Neural crest cell (in vitro differentiated cells): ENCODE measurements at places on chromosomes 5 and 9. TPM values are rescaled to one million over a fixed set of nuclear protein-coding genes. Genes with fewer than 3 reads are reported as not detected.
A peak's percentile ranks its signal among the peaks of the same experiment; 100 is the strongest.

- no peak for DNase-seq
These were observed 278.0 kb downstream of the CETN3 start for GRCh38 chr5:90131383-90132133.

DNA sequence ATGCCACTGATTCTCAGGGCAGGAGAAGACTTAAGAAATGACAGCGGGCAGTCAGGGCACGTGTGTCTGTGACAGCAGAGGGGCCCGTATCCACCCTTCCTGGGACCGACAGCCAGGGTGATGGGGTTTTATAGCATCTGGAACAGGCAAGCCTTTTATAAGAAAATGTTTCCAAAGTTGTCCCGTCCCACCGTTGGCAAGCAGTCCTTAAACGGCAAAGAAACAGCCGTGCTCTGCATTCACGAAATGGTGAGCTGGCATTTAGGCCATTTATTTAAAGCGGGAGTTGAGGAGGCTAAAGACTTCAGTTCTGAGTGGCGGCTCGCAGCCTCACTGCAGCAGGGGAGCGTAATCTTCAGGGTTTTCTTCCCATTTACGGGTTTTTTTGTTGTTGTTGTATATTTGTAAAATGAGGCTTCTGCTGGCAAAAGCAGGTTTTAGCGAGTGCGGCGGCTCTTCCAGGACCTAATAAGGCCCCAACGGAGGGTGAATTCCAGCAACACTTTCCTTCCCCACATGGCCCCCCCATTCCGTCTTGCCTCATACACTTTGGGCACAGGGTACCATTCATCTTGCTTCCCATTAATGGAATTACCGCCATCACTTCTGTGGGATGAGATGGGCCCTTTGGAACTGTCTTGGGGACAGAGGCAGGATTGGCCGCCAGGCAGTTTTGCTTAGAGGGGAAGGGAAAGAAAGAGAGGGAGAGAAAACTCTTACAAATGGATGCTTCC, 15.8 kb downstream of the NEK6 start:
- DNase-seq, result no peak

DNA sequence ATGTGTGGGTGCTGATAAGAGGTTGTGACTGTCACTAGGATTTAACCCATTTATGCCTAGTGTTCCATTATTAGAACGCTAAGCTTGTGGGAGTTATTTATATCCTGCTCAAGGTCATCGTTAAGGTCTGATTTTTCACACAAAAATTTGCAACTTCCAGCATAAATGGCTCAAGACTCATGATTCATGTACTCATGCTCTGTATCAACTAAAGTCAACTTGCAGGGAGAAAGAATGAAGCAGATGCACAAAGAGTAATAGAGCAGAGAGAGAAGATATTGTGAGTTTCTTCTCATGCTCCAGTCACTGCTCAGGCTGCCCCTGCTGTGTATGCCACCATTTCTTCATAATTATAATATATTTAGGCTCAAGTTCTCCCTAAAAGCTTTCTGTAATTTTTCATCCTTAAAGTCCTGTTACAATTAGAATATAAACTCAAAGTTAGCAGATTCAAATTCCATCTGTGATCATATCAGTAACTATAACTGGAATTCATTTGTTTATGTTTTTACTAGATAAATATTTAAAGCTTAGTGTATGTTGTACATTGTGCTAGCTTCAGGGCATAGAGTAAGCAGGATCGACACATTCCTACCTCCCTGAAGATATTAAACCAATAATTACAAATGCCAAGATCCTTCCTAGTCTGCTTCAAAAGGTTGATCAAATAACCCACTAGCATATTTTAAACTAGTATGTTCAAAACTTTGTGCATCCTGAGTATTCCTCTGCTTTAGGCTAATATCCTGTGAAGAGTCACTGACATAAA, 136.7 kb downstream of the NUDT12 start:
- DNase-seq, result no peak

GRCh38 chr5:128466554-128466953, 71.5 kb downstream of the FBN2 start:
- no peak for DNase-seq

DNA sequence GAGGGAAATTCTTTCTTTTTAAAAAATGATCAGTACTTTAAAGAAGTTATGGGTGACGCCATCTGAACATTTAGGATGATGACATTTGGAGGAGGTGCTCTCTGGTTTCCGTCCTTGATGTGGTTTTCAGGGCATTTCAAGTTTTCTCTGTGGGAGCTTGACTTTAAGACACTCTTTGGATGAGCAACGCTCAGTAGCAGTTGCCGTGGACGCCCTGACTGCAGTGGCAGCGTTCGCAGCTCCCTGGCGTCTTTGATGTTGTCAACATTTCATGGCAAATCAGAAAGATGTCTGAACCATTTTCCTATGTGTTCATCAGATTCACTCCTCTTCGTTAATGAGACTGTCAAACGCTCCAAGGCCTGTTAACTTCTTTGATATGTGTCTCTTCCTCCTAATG, 86.1 kb downstream of the ZNF354C start:
- no peak for DNase-seq

- DNase-seq, result no peak
These were observed 92.1 kb upstream of the FSD1L start for GRCh38 chr9:105355781-105356180.

GRCh38 chr9:136664000-136664915, 1.5 kb downstream of the EGFL7 start:
- no peak for DNase-seq

GRCh38 chr5:143618141-143618540, 193.8 kb upstream of the HMHB1 start:
- no peak for DNase-seq

- DNase-seq, result peak; percentile 78
These were observed 64.2 kb downstream of the KLF4 start for GRCh38 chr9:107425101-107426025.

DNA sequence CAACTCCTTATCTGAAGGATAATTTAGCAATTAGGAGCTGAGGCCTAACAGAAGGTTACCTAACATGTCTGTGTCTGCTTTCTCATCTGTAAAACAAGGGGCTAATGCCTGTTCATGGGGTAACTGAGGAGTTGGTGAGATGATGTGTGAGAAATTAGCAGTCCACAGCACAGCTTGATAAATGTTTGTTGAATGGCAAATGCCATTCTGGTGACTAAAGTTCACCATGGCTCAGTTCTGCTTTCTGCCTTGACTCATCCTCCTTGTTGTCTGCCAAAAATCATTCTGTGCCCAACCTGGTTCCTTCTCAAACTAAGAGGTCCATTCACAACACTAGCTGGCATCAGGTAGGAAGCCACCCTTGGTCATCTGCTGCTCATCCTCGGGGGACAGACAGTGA, 552.0 kb upstream of the KLF4 start:
- no peak for DNase-seq

- no peak for DNase-seq
These were observed 7.1 kb downstream of the TLE4 start for GRCh38 chr9:79578891-79579290.

- DNase-seq, result no peak
These were observed 14.6 kb upstream of the INPP5E start for GRCh38 chr9:136454026-136454796.

- no peak for DNase-seq
These were observed 12.1 kb downstream of the SEMA5A start for GRCh38 chr5:9533562-9534364.

- DNase-seq, result no peak
These were observed 3.5 kb upstream of the HRH2 start for GRCh38 chr5:175654339-175654738.

DNA sequence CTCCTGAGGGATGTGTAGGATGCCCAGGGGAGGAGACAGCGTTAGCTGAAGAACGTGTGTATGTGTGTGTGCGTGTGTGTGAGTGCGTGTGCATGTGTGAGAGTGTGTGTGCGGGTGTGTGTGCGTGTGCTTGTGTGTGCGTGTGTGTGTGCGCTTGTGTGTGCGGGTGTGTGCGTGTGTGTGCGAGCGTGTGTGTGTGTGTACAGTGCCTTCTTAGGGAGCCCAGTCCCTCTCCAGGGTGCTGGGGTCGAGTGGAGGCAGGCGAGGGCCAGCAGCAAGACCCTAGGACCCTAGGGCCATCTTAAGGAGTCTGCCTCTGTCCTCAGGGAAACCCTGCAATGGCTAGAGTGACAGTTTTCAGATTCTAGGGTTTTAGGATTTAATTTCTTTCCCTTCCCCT, 26.0 kb upstream of the STXBP1 start:
- no peak for DNase-seq

GRCh38 chr5:91503321-91503720, 120.2 kb upstream of the ARRDC3 start:
- no peak for DNase-seq

GRCh38 chr9:73183428-73183827, 31.8 kb downstream of the ANXA1 start:
- no peak for DNase-seq

DNA sequence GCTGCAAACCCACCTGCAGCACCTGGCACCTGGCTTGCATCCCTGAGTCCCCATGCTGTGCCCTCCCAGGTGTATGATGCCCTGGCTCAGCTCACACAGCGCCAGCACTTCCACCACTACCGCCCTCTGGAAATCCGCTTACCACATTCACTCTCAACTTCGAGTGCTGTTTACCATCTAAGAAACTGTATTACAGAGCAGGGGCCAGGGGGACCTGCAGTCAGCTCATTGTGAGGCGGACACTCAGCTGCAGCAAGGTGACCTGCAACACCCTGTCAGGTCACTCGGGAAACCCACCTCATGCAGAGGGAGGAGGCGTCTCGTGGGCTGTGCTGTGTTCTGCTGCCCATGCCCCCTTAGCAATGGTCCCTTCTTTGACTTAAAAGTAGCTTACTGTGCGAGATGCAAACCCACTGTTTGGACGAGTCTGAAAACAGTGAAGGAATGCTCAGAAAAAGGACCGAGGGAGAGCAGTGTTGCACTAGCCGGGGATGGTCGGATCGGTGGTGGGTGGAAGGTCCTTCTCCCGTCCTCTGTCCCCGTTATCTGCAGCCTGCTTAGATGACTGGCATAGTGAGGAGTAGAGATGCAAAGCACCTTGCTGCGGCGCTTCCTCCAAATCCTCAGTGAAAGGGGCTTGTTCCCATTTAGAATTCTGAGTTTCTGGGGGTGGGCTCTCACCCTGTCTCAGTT, 55.2 kb upstream of the CTSL start:
- no peak for DNase-seq

GRCh38 chr9:35423499-35423898, 66.4 kb upstream of the RUSC2 start:
- DNase-seq, result no peak

- no peak for DNase-seq
These were observed 41.0 kb downstream of the ESM1 start for GRCh38 chr5:54944364-54944763.

GRCh38 chr9:91085517-91086291, 276.0 kb downstream of the AUH start:
- no peak for DNase-seq

GRCh38 chr9:1458503-1458902, 408.3 kb downstream of the DMRT2 start:
- no peak for DNase-seq

DNA sequence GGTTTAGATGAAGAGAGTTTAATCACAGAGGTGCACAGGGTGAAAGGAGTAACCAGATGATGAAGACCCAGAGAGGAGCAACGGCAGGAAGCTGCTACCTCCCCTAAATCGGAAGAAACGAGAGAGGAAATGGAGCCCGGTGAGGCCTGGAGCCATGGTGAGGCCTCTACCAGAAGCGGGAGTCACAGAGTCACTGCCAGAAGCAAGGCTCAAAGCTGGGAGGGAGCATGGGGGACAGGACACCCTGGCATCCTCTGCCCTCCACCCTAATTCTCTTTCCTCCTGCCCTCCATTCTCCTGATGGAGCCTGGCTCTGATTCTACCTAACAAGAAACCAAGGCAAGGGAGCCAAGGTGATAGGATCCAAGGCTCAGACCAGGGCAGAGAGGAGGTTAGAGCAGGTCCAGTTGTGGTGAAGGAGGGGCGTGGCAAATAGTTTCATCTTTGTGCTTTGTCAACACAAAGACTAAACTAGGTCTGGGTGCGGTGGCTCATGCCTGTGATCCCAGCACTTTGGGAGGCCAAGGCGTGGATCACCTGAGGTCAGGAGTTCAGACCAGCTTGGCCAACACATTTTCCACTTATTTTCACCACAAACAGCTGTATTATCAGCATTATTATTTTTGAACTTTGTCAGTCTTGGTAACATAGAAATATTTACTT, 134.4 kb upstream of the RAI14 start:
- DNase-seq, result no peak

DNA sequence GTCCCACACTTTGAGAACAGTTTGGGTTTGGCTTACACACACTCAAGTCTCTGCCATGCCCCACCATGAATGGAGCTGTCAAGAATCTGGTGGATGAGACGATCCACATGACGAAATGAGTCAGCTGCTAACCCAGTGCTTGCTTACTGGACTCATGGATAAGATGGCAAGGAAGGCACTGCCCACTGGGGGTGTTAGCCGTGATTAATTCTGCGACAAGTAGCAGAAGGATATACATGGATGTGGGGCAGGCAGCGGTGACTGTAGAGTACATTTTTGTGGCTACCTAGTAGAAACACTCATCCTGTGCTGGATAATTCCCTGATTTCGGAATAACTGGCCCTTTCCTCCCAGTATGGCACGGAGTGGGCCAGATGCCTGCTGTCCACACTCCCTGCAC, 77.5 kb downstream of the SPATA31C2 start:
- no peak for DNase-seq

GRCh38 chr5:172144291-172144815, 43.7 kb downstream of the STK10 start:
- peak; percentile 43 for DNase-seq

DNA sequence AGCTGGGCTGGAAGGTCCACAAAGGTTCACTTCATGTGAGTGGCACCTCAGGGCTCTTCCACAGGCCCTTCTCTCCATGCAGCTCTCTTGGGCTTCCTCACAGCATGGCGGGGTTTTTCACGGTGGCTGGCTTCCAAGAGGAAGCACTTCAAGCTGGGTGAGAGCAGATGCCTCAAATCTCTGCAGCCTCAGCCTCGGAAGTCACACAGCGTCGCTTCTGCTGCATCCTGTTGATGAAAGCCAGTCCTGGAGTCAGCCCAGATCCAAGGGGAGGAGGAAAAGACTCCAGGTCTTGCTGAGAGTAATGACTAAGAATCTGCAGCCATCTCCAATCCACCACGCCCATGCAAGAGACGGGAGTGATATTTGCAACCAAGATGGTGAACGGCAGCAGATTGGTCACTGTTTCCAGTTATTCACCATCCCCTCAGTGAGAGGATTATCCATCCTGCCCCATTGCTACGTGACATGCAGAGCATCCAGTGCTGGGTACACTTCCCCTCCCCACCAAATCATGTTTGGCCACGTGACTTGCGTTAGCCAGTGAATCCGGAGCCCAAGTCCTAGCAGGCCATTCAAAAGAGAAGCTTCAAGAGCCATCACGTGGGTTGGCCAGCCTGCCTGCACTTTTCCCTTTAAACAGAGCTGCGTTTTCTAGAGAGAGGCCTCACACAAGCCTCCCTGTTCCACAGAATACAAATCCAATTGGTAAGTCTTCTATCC, 173.9 kb downstream of the C9orf50 start:
- DNase-seq, result no peak

Gene PCDHB10
- total RNA-seq, result 5.2 and 5.5 TPM in 2 replicates

Gene ANKRD18B
- 24.5 and 25.0 TPM in 2 replicates for total RNA-seq

Gene IFNA21
- total RNA-seq, result not detected in 2 replicates

Gene IL4
- not detected in 2 replicates for total RNA-seq

Gene UGT3A2
- total RNA-seq, result 0.64 and 0.79 TPM in 2 replicates

Gene CKMT2
- total RNA-seq, result 0.86 TPM in 1 of 2 replicates, not detected in the other

Gene TAF11L8
- not detected in 2 replicates for total RNA-seq

Gene RBM18
- total RNA-seq, result 17.9 and 20.7 TPM in 2 replicates

Gene NIPBL
- 66.3 and 67.8 TPM in 2 replicates for total RNA-seq

Gene SEMA4D
- total RNA-seq, result 32.3 and 33.5 TPM in 2 replicates
